ENCODE measurements at places on chromosomes 2 and 18.

- DNase-seq = no peak
Observed at GRCh38 chr2:16319551-16320121, 346.0 kb downstream of the CYRIA start.

DNA sequence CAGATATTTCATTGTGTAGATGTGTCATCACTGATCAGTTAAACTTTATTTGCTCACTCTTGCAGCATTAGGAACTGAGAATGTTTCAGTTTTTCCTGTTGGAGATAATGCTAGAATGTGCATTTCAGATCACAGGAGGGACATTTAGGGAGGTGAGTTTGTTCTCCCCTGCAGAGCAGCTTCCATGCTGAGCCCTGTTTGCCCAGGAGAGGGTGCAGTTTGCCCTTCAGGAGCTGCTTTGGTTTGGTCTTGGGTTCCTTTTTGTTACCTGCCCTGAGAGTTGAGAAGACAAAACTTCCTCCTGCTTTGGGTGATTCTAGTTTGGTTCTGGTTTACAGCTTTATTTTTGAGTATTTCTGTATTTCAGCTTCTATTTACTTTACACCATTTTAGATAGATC lies 49.9 kb downstream of the DGKD start:
- DNase-seq = peak; percentile 72

DNA sequence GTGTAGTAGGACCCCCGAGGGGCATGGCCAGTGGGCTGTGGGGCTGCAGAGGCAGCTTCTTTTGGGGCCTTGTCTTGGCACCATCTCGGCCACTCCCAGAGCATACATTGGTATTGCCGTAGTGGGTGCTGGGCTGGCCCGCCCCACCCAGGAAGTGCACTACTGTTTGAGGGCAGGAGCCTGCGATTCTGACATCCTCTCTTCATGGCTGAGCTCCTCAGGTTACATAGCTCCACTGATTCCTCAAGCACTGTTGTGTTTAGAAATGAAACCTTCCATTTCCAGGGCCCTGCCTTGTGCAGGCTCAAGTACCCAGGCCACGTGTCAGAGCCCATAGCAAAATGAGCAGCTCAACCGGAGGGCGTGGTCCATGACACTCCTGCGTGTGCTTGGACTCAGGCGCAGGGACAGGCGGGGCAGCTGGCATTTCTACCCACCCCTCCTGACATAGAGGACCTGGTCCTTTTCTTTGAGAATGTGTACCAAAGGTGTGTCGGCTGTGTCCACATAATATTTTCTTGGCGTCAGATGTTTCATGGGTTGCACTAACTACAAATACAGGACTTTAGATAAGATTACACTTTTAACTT lies 67.9 kb downstream of the DGKD start:
- DNase-seq = peak; percentile 73

DNA sequence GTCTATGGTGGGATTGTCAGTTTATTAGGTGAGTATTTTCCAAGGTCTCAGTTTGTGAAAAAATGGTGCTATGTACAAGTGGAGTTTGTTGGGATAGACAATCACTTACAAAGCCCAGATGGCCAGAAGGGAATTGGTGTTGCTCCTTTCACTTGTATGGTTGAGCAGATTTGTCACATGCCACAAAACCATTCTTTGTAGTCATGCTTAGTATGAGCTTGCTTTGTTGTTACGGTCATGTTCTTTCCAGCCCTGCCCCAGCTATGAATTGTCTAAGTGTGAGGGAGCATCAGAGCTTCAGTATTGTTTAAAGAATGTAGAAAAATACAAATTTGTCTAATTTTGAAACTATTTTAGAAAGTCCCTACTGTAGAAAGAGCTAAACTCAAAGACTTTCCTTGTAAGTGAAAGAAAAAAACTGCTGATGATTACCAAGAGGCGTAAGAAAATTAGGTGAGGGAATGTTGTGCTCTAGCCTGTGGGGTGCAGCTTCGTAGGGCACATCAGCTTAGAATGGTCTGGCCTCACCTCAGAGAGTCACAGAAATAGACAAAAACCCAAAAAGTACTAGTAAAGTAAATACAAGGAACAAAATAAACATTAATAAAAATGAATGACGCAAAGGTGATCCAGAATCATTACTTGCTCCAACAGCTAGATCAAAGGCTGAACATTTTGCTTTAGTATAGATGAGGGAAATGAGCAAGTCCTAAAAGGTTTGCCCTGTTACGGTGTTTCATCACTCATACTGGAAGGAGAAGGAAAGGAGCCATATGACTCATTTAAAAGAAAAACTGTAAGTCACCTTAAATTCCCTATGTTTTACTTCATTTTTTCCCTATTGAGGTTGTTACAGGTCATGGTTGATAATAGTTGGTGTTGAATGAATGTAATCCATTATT lies 9.2 kb downstream of the TGIF1 start:
- no peak for DNase-seq
